CD4-positive, alpha-beta T cell treated with Interleukin-10 for 1 hour (primary cell): ENCODE measurements at places on chromosomes 1 and 21.

- no peak for DNase-seq
Observed at GRCh38 chr1:68217060-68217554, 15.2 kb downstream of the WLS start.

DNA sequence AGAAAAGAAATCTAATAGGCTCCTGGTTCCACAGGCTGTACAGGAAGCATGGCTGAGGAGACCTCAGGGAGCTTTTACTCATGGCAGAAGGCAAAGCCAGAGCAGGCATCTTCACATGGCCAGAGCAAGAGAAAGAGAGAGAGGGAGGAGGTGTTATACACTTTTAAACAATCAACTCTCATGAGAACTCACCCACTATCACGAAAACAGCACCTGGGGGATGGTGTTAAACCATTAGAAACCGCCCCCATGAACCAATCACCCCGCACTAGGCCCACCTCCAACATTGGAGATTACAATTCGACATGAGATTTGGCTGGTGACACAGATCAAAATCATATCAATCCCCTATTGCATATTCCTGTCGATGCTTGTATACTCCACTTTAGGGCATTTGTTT lies 93.5 kb downstream of the MRPL39 start:
- no peak for DNase-seq

GRCh38 chr1:178938959-178939317 lies 68.1 kb upstream of the ANGPTL1 start:
- no peak for DNase-seq

- no peak for DNase-seq
Observed at GRCh38 chr1:241600496-241600901, 39.7 kb downstream of the CHML start.

DNA sequence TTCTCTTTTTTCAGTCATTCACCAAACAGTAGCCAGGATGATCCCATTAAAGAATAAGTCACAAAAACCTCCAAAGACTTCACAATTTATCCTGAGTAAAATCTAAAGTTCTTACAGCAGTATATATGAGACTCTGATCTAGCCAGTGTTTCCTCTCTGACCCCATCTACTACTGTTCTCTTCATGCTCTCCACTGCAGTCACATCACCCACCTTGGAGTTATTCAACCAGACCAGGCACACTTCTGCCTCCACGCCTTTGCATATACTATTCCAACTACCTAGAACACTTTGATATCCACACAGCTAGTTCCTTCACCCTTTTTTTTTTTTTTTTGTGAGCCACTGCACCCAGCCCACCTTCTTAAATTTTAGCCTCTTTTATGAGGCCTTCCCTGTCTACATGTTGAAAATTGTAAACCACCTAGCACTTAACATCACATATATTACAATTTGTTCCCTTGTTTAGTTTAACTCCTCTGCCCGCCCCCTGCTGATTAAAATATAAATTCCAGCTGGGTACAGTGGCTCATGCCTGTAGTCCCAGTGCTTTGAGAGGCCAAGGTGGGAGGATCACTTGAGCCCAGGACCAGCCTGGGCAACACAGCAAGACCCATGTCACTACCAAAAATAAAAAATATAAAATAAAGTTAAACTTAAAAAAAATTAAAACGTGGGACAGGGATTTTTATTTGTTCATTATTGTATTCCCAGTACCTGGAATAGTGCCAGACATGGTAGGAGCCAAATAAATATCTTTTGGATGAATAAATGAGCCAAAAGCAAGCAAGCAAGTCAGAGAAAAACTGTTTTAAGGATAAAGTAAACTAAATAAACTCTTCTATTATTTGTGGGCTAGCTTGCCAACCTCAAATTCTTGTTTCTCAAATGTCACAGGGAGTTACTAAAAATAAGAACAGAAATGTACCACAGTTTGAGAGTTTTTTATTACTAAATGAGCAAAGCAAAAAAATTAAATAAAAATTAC lies 35.2 kb upstream of the MUTYH start:
- DNase-seq, result no peak

DNA sequence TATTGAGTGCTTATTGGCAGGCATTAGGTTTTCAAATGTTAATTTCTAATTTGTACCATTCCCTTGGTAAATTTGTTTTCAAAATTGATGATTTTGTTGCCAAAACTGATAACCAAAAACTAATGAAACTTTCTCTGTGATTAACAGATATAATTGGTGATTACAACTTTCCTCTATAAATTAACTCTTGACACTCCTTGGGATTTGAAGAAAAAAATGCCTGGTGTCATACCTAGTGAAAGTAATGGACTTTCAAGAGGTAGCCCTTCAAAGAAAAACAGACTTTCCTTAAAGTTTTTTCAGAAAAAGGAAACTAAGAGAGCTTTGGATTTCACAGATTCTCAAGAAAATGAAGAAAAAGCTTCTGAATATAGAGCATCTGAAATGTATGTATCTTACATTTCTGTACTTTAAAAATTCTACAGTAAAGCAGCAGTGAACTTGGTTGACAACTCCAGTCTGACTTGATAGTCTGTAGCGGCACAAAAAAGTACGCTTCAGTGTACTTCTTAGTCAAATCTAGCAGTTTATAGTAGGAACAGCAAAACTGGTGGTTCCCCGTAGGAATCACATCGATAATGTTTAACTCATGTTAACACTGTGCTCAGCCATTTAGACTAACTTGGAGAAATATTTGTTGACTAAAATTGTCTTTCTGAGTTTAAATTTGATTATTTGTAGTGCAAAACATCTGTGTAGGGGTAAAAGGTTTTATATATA lies 3.0 kb downstream of the USP1 start:
- peak; percentile 23 for DNase-seq

GRCh38 chr1:21614419-21615115 lies 54.6 kb downstream of the RAP1GAP start:
- DNase-seq, result no peak

DNA sequence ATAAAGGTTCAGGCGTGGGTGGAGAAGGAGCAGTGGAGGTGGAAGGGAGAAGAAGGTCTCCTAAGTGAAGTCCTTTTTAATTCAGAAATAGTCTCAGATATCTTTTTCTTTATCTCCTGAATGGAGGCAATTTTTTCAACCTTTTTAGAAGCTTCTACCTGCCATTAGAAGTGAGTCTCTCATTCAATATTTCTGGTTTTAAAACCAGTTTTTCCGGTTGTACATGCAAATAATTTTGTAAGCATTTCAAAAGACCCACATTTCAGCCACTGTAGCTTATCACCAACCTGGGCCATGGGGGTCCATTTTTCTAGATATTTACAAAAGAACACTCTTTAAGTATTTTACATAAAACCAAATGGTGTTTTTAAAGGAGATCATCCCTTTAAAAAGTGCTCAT lies 1280.2 kb downstream of the NCAM2 start:
- no peak for DNase-seq

DNA sequence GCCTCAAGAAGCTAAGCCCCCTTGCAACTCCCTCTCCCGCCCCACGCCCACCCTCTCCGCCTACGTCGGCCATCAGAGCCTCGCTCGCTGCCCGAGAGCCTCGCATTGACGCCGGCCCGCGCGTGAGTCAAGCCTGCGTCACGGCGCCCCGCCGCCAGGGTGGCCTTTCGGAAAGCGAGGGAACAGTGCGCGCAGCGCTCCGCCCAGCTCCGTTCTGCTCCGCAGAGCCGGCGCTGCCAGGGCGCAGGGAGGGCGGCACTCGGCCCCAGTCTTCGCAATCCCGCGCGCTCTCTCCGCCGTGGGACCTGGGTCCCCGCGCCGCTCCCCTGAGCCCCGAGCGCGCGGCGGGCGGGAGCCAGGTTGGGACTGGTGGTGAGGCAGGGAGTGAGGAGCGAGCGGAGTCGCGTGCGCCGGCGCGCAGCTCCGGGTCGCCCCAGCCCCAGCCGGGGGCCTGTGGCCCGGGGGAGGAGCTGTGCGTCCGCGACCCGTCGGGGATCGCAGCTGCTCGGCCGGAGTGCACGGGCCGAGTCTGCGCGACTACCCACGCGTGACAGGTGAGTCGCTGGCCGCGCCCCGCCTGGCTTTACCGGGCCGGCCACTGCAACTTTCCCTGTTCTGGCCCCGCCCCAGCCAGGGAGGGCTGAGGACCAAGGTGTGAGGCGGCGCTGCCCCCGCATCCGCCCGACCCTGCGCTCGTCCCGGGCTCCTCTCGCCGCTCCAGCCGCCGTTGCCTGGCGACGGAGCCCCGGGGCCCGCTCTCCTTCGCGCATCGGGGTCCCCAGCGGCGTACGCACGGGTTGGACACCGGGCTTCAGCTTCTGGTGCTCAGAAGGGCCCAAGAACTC lies at the start of gene SLC6A17:
Gene SLC6A17 (plus strand): TSS at position 165 of the 845 bp plus-strand sequence. CDS start 16,436 bp downstream, outside the sequence.
- no peak for DNase-seq

DNA sequence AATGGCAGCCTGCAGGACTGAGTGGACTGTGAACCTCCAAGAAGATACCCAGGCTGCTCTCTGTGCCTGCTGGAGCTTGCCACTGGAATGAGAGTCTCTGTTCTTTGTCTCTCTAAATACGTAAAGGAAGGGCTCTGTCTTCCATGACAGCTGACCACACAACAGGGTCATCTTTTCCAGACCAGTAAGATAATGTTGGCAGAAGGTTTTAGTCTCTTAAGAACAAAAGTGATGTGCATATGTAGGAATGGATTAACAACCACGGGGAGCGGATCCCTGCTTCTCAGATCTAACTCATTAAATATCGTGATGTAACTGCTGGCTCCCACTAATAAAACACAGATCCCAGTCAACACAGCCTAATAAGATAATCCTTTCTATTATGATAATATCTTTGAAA lies 67.5 kb downstream of the MAP10 start:
- DNase-seq, result no peak
